Fibroblast of skin of right quadriceps (primary cell): ENCODE measurements at places on chromosomes 4 and X.

GRCh38 chr4:122758033-122758432 lies 25.5 kb downstream of the BBS12 start:
- DNase-seq = peak; percentile 56

DNA sequence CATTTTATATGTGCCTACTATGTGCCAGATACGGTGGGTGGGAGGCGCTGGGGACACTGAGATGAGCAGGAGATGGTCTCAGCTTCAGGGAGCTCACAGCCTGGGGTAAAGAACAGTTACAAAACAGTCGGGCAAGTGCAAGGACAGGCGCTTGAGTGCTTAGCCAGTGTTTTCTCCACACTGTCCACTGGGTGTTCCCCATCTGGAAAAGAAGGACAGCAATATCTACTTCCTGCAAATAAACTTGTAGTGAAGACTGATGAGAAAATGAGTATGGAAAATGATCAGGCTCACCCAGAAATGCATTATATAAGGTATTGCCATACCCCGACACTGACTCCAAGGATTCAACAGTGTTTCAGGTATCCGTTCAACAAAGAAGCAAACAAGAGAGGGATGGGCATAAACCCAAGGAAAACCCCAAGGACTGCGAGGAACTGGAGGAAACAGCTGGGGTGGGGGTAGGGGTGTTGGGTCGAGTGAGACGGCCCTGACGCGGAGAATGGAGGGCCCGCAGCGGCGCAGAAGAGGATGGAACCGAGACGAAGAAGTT lies 835 bp downstream of the TMEM185A start:
- peak; percentile 15 for DNase-seq

DNA sequence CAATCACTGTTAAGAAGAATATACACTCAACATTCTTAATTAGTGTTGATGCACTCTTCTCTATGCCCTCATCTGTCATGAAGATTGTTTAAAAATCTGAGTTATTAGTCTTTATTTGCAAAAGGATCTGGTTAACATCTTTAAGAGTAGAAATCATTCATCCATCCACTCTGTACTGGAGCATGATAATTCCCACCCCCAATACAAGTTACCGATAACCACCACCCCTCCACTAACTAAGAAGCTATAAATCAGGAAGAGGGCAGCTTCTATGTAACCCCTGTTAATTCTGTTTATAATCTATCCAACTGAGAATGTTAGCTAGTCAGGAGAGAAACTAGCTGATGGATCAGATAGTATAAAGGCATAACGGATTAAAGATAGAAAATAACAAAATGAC lies 34.5 kb downstream of the RAB28 start:
- DNase-seq = no peak

DNA sequence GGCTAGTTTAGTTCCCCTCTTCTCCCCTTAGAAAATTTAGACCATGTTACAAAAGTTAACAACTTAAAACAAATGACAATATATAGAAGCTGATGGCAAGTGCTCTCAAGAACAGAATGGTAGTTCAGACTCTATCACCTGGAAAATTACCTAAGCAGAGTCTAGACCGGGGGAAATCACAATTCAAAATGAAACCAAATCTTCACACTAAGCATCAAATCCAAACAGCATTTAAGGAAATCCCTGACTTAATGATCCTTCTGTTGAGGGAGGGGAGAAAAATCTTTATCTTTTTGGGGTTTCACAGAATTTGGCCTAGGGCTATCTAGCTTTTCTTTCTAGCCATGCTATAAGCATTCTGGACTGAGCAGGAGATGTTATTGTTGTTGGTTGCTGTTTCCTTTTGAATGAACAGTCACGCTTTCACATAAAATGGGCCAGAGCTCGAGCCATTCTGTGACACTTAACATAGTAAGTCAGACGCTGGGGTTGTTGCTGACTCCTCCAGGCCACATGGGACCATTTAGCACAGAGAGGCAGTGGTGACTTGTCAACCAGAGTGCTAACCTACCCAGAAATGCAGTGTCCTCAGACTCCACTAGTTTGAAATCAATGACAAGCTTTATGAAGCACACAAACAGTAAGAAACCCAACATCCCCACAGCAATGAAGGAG lies 16.0 kb upstream of the LSM6 start:
- DNase-seq = no peak

GRCh38 chr4:69907151-69907550 lies 23.7 kb upstream of the CSN1S1 start:
- peak; percentile 58 for DNase-seq

GRCh38 chr4:140839406-140839805 lies 83.2 kb upstream of the TBC1D9 start:
- DNase-seq = no peak

- peak; percentile 17 for DNase-seq
These were observed 19.9 kb downstream of the COPS4 start for GRCh38 chr4:83054928-83055327.

GRCh38 chr4:123017078-123017477 lies 94.7 kb upstream of the NUDT6 start:
- no peak for DNase-seq

- peak; percentile 64 for DNase-seq
These were observed at the start of gene SLC6A8 for GRCh38 chrX:153687121-153688039. SLC6A8 (plus strand) TSS chrX:153687926; CDS start chrX:153688575, 649 bp downstream.

DNA sequence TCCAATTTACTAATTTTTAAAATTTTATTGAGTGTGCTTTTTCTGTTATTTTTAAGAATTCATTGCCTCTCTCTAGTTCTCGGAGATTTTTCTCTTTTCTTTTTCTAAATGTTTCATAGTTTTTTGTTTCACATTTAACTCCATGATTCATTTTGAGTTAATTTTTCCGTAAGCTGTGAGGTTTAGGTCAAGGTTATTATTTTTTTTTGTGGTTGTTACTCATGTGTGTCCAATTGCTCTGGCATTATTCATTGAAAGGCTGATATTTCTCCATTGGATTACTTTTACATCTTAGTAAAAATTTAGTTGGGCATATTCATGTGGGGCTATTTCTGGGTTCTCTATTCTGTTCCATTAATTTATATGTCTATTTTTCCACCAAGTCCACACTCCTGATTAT lies 220.8 kb downstream of the MID1IP1 start:
- DNase-seq = no peak

GRCh38 chr4:147037069-147037468 lies 91.4 kb upstream of the TTC29 start:
- DNase-seq = no peak

DNA sequence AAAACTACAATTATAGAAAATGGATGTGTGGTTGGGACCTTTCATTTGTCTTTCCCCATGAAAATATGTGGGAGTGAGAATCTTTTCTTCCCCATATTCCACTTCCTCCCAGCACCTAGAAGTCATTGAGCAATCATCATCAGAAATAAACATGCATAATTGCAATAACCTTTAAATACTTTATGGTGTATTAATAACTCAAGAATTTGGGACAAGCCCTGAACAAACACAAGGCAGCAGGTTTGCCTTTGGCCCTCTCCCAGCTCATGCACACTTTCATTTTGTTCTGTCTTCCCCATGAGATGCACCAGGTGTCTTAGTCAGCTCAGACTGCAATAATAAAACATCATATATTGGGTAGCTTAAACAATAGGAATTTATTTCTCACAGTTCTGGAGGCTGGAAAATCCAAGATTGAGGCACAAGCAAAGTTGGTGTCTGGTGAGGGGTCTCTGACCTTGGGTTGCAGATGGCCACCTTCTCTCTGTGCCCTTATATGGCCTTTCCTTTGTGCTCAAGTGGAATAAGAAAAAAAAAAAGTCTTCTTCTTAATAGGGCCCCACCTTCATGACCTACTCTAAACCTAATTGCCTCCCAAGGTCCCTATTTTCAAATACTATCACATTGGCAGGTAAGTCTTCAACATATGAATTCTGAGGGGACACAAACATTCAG lies 34.7 kb upstream of the TMEM184C start:
- peak; percentile 60 for DNase-seq

DNA sequence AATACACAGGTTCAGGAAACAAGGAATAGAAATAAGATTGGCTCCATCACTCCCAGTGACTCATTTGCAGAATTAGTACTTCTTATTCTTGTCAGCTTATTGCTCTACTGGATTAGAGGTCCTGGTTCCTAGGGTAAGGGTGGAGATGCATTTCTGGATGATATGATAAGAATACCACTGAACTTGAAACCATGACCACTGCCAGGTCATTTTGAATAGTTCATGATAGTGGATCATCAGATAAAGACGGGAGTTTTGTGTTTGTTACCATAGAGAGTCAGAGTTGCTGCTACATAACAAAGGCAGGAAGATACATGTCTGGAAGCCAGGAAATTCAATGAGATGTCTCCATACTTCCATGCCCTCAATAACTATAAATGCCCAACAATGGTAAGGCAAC lies 109.2 kb upstream of the FAT1 start:
- no peak for DNase-seq

- peak; percentile 11 for DNase-seq
These were observed 814 bp downstream of the SPON2 start for GRCh38 chr4:1171311-1172227.
